Activated naive CD4-positive, alpha-beta T cell treated with anti-CD3 and anti-CD28 coated beads, Interleukin-2, amount 10 ng/mL, durations not matched to agents 7 days and 5 days (primary cell): ENCODE measurements at places on chromosomes 12 and 14.

- DNase-seq, result no peak
Measured at GRCh38 chr14:95476747-95477146, 39.7 kb downstream of the SYNE3 start.

DNA sequence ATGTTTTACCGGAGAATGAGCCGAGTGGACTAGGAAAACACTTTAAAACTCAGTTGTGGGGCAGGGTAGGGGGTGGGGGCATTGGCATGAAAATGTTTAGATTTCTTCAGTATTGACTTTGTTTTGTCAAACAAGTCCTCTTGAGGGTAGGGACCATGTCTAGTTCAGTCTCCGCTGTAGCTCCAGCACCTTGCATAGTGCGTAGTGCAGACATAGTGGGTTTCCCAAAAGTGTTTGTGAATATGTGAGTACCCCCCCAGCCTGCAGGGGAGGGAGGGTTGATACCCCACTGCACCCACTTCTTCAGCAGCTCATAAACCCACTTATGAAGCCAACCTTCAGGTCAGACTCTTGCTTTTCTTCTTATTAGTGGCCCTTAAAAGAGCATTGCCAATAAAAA lies 71.4 kb downstream of the TTC9 start:
- DNase-seq, result no peak

DNA sequence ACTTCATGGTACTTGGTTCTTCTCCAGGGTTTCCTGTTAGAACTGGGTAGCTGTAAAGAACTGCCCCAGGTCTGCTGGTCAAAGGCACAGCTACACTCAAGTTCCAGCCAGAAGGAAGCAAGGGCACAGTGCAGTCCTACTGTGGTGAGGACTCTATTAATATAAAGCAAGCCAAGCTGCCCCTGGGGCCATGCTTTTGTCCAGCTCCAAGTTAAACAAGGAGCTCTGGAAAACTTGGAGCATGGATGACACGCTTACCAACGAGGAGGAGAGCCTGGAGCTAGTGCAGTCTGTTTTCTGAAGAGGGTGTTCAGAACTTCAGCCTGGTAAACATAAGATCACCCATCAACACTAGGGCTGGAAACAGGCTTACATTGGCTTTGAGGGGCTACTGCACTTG lies 4.0 kb downstream of the FZD10 start:
- no peak for DNase-seq

GRCh38 chr12:29725587-29726320 lies 58.0 kb downstream of the TMTC1 start:
- no peak for DNase-seq

DNA sequence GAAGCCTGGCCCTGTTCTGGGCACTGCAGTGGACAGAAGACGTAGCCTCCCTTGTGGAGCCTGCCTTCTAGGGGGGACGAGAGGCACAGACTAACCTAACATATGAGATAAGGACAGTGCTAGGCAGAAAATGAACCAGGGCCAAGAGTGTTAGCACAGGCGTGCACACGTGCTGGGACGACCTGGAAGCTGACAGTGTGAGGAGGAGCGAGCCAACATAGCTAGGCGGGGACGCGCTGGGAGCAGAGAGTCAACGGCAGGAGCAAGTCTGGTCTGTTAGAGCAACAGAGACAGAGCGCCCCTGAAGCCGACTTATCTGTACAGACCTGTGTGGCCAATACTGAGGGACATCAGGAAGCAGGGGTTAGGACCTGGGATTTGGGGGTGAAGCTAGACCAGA lies 8.0 kb downstream of the PXMP2 start:
- no peak for DNase-seq

DNA sequence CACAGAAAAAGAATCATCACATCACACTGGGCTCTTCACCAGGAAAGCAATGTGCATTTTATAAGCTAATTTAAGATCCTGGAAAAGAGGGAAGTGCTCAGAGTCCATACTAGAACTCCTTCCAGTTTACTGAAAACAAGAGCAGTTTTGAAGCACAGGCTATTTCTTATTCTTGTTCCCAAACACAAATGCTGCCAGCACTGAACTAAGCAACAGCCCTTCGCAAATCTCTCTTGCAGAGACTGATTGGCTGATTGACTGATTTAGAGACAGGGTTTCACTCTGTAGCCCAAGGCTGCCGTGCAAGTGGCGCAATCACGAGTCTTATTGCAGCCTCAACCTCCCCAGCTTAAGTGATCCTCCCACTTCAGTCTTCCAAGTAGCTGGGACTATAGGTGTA lies 44.8 kb downstream of the BCL2L14 start:
- no peak for DNase-seq

DNA sequence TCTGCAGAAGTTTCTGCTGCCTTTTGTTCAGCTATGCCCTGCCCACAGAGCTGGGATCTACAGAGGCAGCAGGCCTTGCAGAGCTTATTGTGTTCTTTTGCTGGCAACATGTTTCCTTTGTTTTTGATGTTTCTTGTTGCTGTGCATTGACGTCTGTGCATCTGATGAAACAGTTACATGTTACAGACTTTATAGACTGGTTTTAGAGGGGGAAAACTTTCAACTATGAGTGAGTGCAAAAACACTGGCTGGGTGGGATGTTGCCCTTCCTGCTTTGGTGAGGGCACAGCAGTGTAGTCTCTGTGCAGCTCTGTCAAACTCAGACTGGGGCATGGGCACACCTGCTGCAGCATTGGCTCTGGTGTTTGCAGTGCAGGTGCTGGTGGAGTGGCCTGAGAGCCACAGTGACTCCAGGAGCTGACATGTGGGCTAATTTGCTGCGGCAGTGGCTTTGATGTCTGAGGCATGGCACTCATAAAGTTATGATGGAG lies 26.9 kb downstream of the CLEC6A start:
- no peak for DNase-seq

GRCh38 chr12:74456431-74456830 lies 81.2 kb upstream of the ATXN7L3B start:
- DNase-seq, result no peak

- no peak for DNase-seq
Measured at GRCh38 chr12:131421509-131422186, 289.2 kb upstream of the SFSWAP start.
